Right renal cortex interstitium (tissue), 3 donors: ENCODE measurements at places on chromosomes 13 and 19. TPM values are rescaled to one million over a fixed set of nuclear protein-coding genes. Genes with fewer than 3 reads are reported as not detected.

DNA sequence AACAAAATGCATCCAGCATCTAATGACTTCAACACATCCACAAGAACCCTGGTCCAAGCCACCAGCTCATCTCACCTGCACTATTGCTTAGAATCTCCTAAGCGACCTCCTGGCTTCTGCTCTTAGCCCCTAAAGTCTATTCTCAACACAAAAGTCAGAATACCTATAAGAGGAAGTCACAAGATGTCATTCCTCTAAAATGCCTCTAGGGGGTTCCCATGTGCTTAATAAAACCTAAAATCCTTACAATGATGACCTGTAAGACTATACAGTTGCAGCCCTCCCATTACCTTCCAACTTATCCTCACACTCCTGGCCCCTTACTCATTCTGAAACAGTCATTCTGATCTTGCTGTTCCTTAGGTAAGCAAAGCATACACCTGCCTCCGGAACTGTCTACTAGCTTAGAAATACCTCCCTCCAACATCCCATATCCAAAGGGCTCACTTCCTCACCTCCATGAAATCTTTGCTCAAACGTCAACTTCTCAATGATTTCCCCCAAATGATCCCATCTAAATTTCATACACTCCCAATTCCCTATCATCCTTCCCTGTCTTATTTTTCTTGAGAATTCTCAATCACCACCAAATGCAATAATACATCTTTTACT, 10.0 kb downstream of the ATP7B start:
- no peak for DNase-seq

CGB5 gene
- polyA plus RNA-seq, result not detected

GRCh38 chr19:7304200-7304599, 10.0 kb upstream of the INSR start:
- DNase-seq, result no peak

MED26 gene
- 5.9 TPM for polyA plus RNA-seq

PEPD gene
- polyA plus RNA-seq, result 141 TPM

ATXN8OS gene
- polyA plus RNA-seq, result 0.32 TPM

RFX2 gene
- 5.8 TPM for polyA plus RNA-seq

- no peak for DNase-seq
Measured at GRCh38 chr13:23510979-23511735, 59.1 kb upstream of the TNFRSF19 start.

- no peak for DNase-seq
Measured at GRCh38 chr19:3830621-3831589, 37.9 kb downstream of the ZFR2 start.

DNA sequence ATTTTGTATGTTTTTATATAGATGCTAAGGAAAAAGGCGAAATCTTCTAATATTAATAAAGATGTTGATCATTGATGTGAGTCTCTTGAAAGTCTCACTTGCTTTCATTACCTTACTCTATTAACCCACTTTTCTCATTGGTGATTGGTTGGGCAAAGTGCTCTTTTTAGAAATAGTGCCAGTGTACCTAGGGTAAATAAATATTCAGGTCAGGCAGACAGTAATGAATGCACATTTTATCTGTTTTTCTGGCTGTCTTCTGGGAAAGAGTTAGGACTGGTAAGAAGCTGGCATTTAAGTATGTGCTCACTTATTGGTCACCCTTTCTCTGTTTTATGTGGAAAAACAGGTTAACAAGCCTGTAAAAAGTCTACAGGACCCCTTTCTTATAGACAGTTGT, 11.2 kb downstream of the SERP2 start:
- DNase-seq, result no peak

DNA sequence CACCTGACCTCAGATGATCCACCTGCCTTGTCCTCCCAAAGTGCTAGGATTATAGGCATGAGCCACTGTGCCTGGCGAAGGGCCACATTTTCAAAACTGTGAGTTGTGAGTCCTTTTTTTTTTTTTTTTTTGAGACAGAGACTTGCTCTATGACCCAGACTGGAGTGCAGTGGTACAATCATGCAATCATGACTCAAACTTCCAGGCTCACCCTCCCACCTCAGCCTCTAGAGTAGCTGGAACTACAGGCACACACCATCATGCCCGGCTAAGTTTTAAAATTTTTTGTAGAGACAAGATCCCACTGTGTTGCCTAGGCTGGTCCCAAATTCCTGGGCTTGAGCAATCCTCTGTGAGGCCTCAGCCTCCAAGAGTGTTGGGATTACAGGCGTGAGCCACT, 3.8 kb upstream of the MYPOP start:
- no peak for DNase-seq

CSNK1G2 gene
- polyA plus RNA-seq, result 46.7 TPM

GRCh38 chr13:95251641-95252040, 49.6 kb downstream of the ABCC4 start:
- DNase-seq, result no peak

DNA sequence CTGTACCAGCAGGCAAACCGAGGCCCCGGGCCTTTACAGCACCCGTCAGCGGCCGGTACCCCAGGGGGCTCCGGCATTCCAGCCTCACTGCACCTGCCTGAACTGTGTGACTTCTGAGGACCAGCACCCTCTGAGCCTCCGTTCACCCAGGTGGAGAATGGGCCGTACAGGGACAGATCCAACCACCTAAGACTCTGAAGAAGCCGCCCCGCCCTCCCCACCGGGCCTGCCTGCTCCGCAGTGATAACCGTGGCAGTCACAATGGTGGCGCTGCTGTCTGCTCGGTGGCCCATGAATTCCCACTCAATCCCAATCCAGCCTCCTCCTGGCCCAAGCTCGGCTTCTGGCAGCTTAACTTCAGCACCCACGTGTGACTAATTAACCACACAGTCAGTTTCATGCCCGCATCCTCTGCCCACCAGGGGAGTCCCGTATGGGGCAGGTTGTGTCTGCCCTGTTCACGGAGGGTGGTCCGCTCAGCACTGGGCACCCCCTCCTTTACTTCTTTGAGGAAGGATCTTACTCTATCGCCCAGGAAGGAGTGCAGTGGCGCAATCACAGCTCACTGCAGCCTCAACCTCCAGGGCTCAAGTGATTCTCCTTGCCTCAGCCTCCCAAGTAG, 3.4 kb downstream of the TCF3 start:
- no peak for DNase-seq

DNA sequence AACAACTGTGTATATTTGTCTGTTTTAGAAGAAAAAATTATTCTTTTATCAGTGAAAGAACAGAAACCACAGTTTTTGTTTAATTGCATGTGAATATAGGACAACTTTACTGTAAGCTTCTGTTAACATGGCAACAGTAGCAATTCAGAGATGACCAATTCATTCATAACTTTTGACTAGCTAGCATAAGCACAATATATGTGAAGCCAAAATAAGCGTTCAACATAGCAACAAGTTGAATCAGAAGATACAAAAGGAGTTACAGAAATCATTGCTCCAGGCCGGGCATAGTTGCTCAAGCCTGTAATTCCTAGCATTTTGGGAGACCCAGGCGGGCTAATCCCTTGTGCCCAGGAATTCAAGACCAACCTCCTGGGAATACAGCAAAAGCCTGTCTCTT, 197.1 kb upstream of the GPC6 start:
- DNase-seq, result no peak

ALG11 gene
- 35.3 TPM for polyA plus RNA-seq

- DNase-seq, result no peak
Measured at GRCh38 chr13:30872685-30873461, 33.2 kb upstream of the MEDAG start.

KLF16 gene
- polyA plus RNA-seq, result 5.5 TPM

- no peak for DNase-seq
Measured at GRCh38 chr13:110211046-110211445, 95.9 kb downstream of the COL4A1 start.

- DNase-seq, result no peak
Measured at GRCh38 chr13:46647512-46648065, 94.6 kb downstream of the LRCH1 start.

- no peak for DNase-seq
Measured at GRCh38 chr13:30978981-30979956, 46.8 kb downstream of the TEX26 start.

S1PR5 gene
- 1.3 TPM for polyA plus RNA-seq

DNA sequence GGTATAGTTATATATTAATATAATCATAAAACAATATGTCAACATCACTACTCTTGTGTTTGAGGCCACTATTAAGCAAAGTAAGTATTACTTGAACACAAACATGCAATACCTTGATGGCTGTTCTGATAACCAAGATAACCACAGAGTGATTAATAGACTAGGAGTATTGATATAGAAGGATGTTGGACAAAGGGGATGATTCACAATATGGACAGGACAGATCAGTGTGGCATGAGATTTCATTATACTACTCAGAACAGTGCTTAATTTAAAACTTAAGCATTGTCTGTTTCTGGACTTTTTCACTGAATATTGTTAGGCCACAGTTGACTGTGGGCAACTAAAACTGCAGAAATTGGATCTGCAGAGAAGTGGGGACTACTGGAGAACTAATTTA, 384.2 kb downstream of the SLITRK1 start:
- DNase-seq, result no peak

DNA sequence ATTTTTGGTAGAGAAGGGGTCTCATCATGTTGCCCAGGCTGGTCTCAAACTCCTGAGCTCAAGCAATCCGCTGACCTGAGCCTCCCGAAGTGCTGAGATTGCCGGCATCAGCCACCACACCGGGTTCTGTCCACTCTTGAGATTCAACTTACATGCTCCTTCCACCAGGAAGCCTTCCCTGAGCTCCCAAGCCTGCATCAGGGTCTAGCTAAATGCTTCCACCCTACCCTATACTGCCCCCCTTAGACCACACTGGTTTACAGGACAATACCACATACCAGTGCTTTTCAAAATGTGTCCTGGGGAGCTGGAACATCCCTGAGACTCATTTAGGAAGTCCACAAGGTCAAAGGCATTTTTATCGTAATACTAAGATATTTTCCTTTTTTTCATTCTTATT, 15.1 kb upstream of the CACNG8 start:
- no peak for DNase-seq

CDX2 gene
- polyA plus RNA-seq, result not detected

DNA sequence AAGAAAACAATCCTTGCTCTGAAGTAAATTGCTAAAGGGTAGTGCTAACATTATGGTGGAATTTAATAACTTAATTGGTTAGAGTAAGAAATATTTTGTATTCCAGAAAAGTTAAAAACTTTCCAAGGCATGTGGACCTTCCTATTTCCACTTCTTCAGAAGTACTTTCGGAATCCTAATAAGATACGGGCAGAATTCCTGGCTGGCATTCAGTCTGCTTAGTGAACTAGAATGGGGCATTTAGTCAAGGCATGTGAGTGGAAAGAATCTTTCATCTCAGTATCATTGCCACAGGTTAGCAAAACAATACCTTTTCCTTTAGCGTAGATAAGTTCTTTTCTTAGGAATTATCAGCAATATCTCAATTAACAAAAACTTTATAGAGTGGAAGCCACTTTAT, 85.1 kb downstream of the TNFRSF19 start:
- no peak for DNase-seq

DNA sequence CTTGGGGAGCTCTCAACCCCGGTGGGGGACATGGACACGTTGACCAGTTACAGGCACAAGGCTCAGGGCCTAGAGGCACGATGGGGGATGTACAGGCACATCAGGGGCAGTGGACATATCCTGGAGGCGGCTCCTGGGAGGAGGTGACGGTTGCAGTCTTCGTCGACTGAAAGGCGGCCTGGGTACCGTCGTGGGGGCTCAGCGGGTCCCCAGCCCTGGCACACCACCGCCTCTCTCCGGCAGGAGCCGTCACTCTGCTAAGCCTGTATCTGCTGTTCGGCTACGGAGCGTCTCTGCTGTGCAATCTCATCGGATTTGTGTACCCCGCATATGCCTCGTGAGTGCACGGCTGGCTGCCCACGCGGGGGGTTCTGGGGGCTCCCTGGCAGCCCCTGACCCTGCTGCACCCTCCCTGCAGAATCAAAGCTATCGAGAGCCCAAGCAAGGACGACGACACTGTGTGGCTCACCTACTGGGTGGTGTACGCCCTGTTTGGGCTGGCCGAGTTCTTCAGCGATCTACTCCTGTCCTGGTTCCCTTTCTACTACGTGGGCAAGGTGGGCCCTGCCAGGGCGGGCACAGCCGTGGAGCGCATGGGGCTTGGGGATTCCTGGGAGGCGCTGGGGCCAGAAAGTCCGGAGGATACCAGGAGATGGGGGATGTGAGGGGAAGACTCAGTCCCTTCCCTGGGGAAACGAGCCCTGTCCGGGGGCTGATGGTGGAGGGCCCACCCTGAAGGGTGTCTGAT, 4.2 kb downstream of the REEP6 start:
- DNase-seq, result no peak

DNA sequence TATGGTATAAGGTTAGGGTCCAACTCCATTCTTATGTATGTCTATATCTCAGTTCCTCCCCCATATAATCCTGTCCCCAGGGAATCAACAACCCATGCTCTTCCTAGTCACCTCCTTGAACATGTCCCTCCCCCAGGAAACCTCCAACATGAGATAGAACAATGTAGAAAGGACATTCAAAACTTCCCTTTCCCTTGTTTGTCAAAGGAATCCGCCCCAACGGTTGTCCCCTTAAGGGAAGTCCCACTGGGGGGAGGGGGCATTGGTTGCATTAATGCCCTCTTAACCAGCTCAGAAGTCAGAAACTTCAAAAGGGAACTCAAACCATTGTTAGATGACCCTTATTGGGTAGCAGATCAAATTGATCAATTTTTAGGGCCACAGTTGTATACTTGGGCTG, 6.8 kb upstream of the ZNF561 start:
- no peak for DNase-seq

MAP4K1 gene
- polyA plus RNA-seq, result 2.5 TPM

- DNase-seq, result no peak
Measured at GRCh38 chr13:32830336-32831031, 185.7 kb upstream of the KL start.

CBY2 gene
- 0.57 TPM for polyA plus RNA-seq

GRCh38 chr13:75661443-75661842, 25.3 kb downstream of the LMO7 start:
- no peak for DNase-seq

- no peak for DNase-seq
Measured at GRCh38 chr19:14349426-14349825, 31.8 kb upstream of the ADGRE5 start.

DNA sequence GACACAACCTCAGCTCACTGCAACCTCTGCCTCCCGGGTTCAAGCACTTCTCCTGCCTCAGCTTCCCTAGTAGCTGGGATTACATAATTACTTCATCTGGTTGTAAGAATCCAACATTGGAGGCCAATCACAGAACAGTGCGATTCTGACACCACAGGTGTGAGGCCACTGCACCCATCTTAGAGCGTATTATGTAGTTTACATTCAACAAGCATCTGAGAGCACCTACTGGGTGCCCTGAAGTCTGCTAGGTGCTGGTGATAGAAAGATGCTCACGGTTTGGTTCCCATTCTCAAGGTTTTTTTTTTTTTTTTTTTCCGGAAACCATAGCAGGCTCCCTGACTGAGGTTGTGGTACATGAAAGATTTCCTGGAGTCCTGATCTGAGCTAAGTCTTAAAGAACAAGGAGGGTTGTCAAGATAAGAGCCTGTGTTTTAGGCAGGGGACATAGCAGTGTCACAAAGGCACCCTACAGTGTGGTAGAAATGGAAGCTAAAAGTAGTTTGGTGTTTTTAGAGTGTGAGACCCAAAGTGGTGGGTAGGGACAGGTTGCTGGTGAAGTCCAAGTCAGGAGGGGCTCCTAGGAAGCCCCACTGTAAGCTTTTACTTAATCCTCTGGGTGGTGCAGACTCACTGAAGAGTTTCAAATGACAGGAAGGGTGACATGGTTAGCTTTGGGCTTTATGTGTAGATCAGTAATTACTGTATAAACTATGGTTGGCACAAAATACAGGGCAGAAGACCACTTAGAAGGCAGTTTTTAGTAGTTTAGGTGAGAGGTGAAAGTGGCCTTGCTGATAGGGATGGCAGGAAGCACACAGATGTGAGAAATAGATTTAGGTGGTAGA, 15.2 kb downstream of the SAE1 start:
- no peak for DNase-seq

GRCh38 chr19:7739801-7740681, 7.3 kb downstream of the CD209 start:
- DNase-seq, result no peak

GRCh38 chr13:33775339-33776108, 42.4 kb upstream of the RFC3 start:
- DNase-seq, result no peak
